Peyer's patch (tissue), 4 donors: ENCODE measurements at places on chromosomes 3 and 15. TPM values are rescaled to one million over a fixed set of nuclear protein-coding genes. Genes with fewer than 3 reads are reported as not detected.

Gene GOLGA8Q
- not detected for total RNA-seq

Gene NPAP1
- total RNA-seq, result not detected

Gene PDE12
- total RNA-seq, result 23.6 TPM

Gene RTP3
- not detected for total RNA-seq

Gene DOCK3
- 0.28 TPM for total RNA-seq
